DMS79 (cell line): ENCODE measurements at places on chromosomes 7 and 10.
A peak's percentile ranks its signal among the peaks of the same experiment; 100 is the strongest.

GRCh38 chr10:91144961-91145360 is 75.5 kb upstream of the PCGF5 start:
- no peak for DNase-seq

GRCh38 chr10:79266084-79266483 is 81.2 kb upstream of the PPIF start:
- DNase-seq, result no peak

DNA sequence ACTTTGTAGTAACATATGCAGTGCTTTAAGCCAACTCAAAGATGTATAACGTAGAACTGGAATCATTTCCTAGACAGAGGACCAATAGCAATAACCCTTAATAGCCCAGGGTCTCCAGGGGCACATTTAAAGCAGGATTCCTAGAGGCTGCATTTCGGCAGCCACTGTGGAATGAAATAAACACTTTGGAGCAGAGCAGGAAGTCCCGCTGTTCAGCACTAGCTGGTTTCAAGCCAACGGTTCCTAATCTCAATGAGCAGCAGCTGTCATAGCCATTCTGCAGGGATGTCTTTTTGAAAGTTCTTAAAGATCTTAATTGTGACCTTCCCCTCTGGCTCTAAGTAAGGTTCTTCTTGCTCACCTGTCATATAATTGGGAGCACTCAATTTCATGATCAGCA is 18.4 kb upstream of the MACROH2A2 start:
- no peak for DNase-seq

DNA sequence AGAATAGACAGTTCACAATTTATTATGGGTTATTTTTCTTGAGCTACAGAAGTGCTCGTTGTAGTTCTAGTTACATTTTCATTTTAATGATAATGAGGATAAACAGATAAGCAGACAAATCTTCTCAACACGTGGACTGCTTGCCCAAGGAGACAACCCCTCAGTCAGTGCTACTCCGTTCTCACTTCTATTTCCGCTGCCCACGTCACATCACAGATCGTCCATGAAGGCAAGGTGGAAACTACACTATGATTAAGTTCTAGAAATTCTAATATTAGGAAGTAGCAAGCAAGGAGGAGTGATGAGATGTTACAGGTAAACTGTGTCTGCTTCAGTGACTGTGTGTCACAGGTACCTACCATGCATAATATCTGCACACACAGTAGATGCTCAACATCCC is 210.5 kb downstream of the CHCHD3 start:
- no peak for DNase-seq

- DNase-seq, result no peak
These were observed 20.0 kb downstream of the RBM17 start for GRCh38 chr10:6108631-6109443.

- DNase-seq, result no peak
These were observed 23.6 kb upstream of the VSIR start for GRCh38 chr10:71796749-71797405.

DNA sequence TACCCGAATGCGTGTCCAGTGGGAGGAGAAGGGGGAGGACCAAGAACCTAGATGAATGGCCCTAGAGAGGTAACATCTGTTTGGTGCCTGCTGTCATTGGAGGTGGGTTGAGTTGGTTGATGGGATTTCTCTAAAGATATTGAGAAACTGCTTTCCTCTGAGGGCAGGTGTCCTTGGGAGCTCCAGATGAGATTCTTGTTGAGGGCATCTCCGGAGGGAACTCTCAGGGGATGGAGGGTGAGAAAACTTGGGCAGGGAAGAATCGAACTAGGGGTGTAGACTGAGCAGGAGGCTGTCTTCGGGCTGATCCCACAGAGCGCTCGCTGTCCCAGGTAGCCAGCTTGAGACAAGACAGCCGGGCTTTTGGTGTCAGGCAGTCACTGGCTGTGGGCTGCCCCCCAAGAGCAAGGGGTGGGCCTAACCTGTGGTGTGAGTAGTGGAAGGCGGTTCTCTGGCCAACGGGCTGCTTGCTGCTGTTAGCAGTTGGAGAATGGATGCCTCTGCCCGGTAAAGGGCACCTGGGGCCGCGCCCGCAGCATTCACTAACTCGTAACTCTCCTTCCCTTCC is 3.7 kb downstream of the IRF5 start:
- no peak for DNase-seq

- DNase-seq, result peak; percentile 22
These were observed 443 bp downstream of the RNF32 start for GRCh38 chr7:156640949-156641485.

- DNase-seq, result no peak
These were observed 81.0 kb downstream of the HYCC1 start for GRCh38 chr7:22932896-22933295.

GRCh38 chr10:118471863-118472262 is 123.6 kb downstream of the PRLHR start:
- DNase-seq, result no peak
